ENCODE measurements at places on chromosomes 6 and 20.

GRCh38 chr20:58268421-58268821, 40.0 kb upstream of the ANKRD60 start:
- DNase-seq: no peak

GRCh38 chr6:89792881-89793280, 26.7 kb downstream of the MDN1 start:
- no peak for DNase-seq

DNA sequence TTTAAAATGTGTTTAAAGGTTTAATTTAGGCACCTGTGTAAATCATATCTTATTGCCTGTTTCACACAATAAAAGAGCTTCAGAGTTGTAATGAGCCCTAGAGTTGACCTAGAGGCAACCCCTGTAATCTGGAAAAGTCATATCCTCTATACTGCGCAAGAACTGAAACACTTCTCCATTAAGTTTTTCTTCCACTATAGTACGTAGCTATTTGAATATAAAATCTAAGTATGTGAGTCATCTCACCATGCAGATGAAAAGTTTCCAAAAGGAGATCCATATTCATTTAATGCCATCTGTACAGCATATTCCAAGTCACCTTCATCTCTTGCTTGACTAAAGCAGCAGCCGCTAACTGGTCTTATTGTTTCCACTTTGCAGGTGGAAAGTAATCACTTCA, 26.0 kb upstream of the TAAR1 start:
- DNase-seq: no peak

DNA sequence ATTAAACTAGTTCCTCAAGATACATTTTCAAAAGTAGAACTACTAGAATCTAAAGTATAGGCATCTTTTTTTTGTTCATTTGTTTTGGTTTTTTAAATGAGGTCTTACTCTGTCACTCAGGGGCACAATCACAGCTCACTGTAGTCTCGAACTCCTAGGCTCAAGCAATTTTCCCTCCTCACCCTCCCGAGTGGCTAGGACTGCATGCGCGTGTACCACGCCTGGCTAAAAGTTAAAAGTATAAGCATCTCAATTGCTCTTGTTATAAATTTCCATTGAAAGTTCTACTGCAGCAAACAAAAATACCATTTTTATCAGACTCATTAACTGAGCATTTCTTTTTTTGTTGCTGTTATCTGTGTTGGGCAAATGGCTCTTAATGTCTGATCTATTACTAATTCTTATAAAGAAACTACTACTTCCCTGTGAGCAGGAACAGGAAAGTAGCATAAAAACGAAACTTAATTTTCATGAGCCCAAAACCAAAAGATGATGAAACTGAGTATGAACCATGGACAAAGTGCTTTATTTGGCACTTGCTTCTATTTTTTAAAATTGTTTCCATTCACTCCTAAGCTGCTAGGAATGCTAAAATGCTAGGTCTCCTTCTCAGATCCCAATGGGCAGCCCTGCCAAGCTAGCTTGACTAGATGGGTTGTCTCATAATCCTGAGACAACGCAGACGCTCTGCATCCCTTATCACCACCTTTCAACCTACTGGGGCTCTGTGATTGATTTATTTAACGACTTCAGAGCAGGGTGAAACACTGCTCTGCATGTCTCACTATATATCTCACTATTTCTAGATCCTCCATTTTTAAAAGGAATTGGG, 36.9 kb downstream of the TRPC4AP start:
- DNase-seq: no peak

- DNase-seq: no peak
These were observed 139.0 kb downstream of the FLRT3 start for GRCh38 chr20:14198416-14198815.

DNA sequence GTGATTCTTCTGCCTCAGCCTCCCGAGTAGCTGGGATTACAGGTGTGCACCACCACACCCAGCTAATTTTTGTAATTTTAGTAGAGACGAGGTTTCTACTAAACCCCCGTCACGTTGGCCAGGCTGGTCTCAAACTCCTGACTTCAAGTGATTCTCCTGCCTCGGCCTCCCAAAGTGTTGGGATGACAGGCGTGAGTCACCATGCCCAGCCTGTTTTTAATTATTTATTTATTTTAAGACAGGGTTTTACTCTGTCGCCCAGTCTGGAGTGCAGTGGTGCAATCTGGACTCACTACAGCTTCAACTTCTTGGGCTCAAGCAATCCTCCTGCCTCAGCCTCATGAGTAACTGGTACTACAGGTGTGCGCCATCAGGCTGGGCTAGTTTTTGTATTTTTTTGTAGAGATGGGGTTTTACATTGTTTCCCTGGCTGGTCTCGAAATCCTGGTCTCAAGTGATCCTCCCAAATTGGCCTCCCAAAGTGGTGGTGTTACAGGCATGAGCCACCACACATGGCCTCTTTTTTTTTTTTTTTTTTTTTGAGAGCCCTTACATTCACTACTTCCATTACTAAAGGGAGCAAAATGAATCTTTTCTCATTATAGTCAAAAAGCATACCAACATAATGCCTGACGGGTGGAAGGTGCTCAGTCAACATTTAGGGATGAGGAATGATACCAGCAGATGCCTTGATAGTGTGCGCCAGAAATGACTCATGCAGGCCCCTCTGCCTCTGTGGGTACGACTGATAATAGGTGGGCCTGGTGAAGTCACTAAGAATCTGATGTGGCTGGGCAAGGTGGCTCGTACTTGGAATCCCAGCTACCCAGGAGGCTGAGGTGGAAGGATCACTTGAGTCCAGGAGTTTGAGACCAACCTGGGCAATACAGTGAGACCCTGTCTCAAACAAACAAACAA, 17.8 kb upstream of the RALGAPB start:
- no peak for DNase-seq

GRCh38 chr6:45631396-45631795, 253.7 kb upstream of the SUPT3H start:
- DNase-seq: no peak

GRCh38 chr20:13492001-13492481, 146.7 kb downstream of the TASP1 start:
- no peak for DNase-seq

GRCh38 chr6:47440719-47441118, 36.9 kb upstream of the CD2AP start:
- no peak for DNase-seq

DNA sequence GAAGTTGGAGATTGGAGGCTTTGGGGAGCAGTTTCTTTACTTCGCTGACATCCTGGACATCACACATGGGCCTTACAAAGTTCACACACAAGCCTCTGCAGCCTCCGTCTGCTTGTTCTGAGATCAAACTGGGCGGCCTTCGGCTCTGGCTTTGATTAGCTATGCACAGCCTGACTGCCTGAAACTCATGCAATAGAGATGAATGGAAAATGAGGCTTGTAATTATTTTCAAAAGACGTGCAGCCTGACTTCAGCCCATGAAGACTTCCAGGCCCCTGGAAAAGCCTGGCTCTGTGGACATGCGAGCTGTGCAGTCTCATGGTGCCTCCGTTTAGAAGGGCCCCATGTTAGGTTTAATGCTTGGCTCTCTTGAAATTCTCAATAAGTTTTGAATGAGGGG, 480.5 kb upstream of the SULF2 start:
- no peak for DNase-seq

GRCh38 chr6:111870051-111870741, 3.1 kb downstream of the FYN start:
- DNase-seq: no peak

- DNase-seq: no peak
These were observed 10.8 kb downstream of the BPIFA2 start for GRCh38 chr20:33178726-33179125.

GRCh38 chr20:15673206-15673605, 900.0 kb downstream of the KIF16B start:
- no peak for DNase-seq

DNA sequence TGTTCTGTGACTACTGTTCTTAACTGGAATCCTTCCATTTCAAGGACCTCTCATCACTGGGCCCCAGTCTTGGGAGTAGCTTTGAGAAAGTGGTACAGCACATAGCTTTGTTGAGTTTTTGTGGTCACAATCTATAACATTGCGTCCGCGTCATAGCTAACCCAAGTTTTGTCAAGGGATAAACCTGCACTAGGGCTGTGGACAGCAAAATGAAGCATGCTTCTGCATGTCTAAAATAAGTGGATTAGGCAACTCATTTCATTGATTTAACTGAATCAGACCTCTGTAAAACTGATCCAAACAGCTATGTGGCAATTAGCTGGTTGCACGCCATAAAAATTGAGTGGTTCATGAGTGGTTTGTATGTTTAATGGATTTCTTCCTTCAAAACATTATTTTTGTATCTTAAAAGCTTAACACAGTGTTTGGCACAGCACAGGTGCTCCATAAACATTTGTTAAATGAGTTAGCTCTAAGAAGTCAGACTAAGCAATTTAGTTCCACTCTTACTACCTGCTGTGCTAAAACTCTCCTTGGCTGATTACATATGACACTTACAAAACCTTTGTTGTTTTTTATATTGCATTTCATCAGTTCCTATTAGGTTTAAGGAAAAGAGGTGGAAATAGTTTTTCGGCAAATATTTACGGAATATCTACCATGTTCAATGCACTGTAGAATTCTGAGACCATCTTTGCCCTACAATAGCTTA, 160.3 kb upstream of the ATXN1 start:
- no peak for DNase-seq

DNA sequence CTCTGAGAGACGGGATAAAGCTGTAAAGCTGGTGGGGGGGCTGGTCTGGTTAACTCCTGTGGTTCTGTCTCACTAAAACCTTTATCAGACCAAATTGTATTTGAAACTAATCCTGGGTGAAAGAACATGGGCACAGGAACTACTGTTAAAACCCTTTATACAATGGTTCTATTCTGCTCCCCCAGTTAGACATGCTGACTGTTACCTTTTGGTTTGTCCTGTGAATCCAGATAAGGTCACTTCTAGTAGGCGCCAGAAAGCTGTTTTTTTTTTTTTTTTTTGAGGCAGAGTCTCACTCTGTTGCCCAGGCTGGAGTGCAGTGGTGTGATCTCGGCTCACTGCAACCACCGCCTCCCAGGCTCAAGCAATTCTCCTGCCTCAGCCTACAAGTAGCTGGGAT, 29.7 kb downstream of the GSTA4 start:
- DNase-seq: no peak

DNA sequence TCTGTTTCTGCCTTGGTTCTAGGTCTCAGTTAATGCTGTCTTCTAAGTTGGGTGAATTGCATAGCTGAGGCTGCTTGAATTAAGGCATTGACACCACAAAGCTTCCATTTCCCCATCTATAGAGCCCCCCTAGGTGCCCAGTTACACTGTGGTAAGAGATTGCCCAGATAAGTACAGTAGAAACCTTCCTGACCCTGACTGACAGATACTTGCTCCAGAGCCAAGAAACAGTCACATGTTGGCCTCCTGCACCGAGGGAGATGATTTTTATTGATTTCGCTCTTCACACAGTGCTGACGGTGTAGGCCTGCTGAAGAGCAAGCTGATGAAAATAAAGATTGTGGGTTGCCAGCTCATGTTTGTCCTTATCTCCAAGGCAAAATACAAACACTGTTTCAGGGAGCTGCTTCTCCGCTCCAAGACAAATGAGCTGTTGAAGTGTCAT, 67.9 kb downstream of the TRMT11 start:
- DNase-seq: no peak

Data from stimulated activated CD4-positive, alpha-beta T cell treated with anti-CD3 and anti-CD28 coated beads, Interleukin-4, amount 100 ng/mL, for 4 hours (primary cell).